ENCODE measurements at places on chromosomes 7 and 10.
A peak's percentile ranks its signal among the peaks of the same experiment; 100 is the strongest.

DNA sequence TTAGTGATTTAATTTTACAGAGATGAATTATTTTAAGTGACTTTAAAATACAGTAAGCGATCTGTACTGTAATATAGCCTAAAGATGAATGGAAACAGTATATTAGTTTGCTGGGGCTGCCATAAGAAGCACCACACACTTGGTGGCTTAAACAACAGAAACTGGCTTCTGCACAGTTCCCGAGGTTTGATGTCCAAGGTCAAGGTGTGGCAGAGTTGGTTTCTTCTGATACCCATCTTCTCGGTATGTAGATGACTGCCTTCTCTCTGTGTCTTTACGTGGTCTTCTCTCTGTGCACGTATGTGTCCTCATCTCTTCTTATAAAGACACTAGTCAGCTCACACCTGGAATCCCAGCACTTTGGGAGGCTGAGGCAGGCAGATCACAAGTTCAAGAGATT, 64.0 kb upstream of the KMT2E start:
- no peak for DNase-seq

- DNase-seq: no peak
Observed at GRCh38 chr7:103918631-103919271, 70.7 kb downstream of the RELN start.

GRCh38 chr7:41795276-41795833, 92.5 kb upstream of the INHBA start:
- DNase-seq: no peak

- no peak for DNase-seq
Observed at GRCh38 chr10:20898866-20899535, 1.9 kb upstream of the NEBL start.

- DNase-seq: peak; percentile 83
Observed at GRCh38 chr7:38368191-38368605, 94.8 kb upstream of the TARP start.

- no peak for DNase-seq
Observed at GRCh38 chr7:12508554-12508953, 62.0 kb upstream of the SCIN start.

GRCh38 chr10:62148155-62148554, 120.5 kb downstream of the RTKN2 start:
- no peak for DNase-seq

DNA sequence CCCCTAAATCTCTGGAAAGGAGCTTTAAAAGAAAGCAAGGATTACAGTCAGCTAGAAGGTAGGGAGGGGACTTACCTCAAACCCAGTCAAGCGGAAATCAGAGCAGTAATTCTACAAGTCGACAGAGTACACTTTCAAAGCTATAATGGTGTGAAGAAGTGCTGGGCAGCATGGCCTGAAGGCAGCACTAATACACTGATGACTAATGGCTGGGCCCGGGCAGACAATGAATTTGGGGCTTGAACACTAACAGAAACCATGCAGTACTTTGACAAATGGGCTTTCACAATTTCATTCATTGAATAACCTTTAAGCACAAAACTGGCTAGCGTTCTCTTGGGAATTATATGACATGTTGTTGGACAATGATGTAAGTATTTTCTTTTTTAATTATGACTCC, 4.7 kb downstream of the GLI3 start:
- no peak for DNase-seq

DNA sequence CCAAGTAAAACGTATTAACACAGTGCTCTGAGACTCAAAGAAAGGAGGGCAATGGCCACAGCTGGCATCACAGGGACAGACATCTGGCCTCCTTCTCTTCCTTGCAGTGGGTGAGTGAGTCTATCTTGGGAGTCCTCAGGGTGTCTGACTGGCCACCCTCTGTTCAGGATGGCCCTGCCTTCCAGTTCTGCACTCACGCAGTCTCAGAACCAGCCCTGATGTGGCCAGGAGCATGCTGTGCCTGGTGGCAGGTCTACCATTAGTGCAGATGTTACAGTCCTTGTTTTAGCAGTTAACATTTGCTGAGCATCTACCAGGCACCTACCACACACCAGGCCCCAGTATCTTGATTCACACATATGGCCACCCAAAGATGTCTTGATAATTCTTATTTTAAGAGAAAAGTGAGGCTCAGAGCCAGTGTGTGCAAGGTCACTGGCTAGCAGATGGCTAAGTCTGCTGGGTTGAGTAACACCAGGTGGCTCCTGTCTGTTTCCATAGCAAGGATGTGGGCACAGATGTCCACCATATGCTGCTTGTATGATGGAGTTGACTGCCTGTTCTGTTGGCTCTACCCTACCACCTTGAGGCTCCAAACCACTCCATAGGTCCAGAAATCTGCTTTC, 23.2 kb upstream of the ARHGAP22 start:
- no peak for DNase-seq

DNA sequence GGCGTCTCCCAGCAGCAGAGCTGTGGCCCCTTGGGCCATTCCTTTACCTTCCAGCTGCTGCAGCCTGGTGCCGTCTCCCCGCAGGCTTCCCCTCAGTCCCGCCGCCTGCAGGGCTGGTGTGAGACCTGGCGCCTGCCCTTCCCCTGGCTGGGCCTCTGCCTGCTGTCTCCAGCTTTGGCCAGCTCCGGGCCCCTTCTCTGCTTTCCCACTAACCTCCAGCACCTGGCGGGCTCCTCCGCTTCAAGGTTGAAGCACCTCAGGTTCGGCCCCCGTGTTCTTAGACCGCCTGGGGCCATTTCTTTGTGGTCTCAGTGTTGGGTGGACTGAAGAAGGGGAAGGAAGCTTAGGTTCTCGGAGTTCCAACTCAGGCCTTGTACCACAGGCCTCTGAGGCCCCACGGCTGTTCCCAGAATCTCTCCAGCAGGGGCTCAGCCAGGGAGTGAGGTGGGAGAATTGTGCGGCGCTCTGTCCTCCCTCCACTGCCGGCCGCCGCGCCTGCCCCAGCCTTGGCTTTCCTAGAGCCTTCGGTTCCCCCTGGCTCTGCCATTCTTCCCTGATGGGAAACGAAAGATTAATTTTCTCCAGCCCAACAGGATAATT, 30.3 kb downstream of the GBX1 start:
- no peak for DNase-seq

DNA sequence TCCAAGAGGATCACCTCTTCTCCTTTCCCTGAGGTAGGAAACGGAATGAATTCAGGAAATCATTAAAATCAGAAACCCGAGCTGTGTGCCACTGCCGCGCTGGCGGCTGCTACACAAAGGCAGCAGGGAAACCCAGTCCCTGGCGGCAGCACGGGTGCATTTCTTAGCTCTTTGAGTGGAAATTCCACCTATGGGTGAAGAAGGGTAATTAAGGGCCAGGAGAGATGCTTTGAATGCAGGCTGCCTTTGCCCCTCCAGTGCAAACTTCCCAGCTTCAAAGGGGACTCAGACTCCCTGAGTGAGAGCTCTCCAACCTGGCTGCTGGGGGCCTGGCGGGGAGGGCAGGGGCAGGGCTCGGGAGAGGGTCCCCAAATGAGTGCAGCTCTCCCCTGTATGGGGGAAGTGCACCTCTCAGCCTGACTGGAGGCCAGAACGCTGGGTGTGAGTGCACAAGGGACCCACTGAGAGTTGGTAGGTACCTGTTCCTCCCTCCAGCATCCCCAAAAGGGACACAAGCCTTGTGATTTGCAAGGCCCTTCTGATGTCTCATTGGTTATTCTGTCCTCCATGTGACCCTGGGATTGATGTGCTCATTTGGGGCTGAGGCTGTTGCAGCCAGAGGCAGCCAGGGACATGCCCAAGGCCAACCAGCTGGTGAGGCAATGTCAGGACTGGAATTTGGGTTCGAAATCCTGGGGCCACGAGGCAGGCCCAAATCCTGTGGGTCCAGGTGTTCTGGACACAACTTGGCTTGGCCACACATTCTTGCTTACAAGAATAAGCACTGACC, 16.3 kb upstream of the ZMIZ1 start:
- DNase-seq: no peak

DNA sequence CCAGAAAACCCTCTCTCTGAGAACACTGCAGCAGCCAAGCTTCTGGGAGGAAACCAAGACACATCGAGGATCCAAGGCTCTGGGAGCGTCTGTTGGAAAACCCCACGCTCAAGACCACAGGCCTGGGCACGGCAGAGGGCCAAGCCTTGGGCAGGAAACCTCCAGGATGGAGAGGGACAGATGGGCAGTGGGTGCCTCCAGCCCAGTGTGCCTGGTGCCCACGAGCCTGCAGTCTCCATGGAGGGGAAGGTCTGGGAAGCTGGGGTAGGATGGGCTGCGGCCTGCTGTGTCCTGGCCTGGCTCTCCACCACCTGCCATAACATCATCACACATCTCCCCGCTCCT, 96.1 kb downstream of the FAM53B start:
- no peak for DNase-seq

GRCh38 chr10:88927416-88927690, 25.2 kb downstream of the ACTA2 start:
- DNase-seq: no peak

DNA sequence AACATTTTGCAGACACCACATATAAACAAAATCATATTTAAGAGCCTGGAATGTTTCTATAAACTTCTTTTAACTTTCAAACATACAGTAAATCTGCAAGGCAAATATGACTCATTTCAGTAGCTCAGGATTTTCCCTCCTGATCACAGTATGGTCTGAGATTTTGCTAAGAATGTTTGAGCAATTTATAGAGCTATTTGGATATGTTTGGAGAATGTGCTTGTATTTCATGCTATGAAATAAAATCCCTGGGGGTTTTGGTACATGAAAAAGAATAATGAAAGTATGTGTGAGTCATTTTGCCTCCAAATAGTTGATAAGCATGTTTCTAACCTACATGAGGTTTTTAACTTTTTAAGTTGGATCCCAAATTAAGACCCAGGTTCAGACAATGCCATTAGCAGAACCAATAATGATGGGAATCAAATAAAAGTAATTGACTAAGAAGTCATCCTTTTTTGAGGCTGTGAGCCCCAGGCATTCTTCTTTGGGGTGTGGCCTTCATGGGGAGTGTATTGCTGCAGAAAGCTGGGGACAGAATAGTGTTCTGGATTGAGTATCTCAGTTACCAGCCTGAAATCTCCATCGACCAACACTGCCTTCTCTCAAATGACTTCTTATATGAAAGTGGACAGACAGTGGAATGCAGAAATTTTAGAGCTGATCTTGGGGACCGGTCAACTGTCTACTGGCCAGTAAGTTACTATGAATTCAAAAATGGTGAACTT, 66.1 kb upstream of the AGBL3 start:
- DNase-seq: no peak

DNA sequence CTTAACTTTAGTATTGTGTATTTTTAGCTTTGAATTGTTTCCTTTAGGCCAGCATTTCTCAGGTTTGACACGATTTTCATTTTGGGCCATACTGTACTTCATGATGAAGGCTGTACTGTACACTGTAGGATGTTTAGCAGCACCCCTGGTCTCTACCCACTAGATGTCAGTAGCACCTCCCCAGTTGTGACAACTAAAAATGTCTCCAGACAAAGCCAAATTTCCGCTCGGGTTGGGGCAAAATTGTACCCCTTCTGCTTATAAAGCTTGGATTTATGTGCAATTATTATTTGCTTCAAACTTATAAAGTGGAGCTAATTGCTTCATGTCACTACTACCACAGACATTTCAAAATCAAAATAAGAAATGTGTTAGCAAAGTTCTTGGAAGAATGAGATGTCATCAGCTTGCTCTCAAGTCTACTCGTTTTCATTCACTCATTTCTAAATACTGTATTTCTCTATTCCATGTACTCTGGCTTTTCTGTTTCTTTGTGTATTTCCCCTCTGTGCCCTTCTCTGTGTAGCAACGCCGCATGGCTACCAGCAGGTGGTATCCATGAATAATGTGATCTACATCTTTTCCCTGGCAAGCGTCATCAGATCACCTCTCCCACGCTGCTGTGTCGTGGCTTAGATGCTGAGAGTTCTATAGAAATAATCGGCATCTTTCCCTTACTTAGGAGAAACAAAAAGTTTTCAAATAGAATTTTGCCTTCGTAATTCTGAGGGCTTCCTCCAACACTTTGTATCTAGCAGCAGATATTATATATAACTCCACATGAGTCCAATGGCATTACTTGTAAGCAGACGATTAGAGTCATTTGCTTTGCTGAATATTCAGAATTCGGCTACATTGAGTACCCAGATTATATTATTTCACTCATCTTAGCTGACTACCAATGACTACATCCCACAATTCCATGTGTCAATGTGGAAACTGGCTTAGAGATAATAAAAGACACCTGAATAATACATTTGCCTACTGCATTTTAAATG, 47.8 kb upstream of the CALCR start:
- no peak for DNase-seq

GRCh38 chr7:124489082-124489819, 276.3 kb downstream of the GPR37 start:
- no peak for DNase-seq

GRCh38 chr7:128322040-128322643, 21.6 kb downstream of the RBM28 start:
- DNase-seq: no peak

DNA sequence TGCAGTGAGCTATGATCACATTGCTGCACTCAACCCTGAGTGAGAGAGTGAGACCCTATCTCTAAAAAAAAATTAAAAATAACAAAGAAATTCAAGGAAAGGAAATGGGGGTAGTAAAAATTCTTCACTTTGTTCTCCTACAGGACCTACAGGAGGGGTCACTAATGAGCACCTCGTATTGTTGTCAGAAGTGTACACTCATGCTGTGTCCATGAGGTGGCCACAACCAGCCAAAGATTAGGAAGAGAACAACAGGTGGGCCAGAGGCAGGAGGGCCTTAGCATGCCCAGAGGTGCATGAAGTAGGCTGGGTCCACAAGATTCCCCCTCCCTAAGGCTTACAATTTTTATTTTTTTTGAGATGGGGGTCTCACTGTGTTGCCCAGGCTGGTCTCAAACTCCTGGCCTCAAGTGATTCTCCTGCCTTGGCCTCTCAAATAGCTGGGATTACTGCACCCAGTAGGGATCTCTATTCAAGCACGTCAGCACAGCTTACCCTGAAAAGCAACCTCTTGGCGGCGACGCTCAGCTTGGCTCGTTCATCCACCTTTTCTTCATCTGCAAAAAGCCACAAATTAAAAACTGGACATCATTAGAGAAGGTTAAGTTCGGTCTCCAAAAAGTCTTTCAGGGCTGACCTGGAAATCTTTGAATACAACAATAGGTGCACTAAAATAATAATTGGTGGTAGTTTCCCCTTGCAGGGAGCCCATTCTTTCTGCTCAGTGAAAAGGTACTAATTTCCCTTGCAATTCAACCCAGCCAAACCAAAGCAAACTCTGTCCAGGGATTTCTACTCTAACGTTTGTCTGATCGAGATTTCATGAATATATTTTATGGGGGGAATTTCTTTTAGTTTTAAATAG, 104.4 kb downstream of the SVIL start:
- no peak for DNase-seq

GRCh38 chr7:138207555-138207971, 131.3 kb downstream of the AKR1D1 start:
- no peak for DNase-seq

Measured in activated naive CD4-positive, alpha-beta T cell treated with anti-CD3 and anti-CD28 coated beads, Interleukin-2, amount 50 U/mL, for 72 hours (primary cell).